ENCODE measurements at places on chromosomes 5 and 9. TPM values are rescaled to one million over a fixed set of nuclear protein-coding genes. Genes with fewer than 3 reads are reported as not detected.

- DNase-seq: no peak
These were observed 8.1 kb upstream of the UBE2D2 start for GRCh38 chr5:139552893-139553575.

- peak; percentile 9 for DNase-seq
These were observed 508.3 kb downstream of the EBF1 start for GRCh38 chr5:158591301-158591863.

DNA sequence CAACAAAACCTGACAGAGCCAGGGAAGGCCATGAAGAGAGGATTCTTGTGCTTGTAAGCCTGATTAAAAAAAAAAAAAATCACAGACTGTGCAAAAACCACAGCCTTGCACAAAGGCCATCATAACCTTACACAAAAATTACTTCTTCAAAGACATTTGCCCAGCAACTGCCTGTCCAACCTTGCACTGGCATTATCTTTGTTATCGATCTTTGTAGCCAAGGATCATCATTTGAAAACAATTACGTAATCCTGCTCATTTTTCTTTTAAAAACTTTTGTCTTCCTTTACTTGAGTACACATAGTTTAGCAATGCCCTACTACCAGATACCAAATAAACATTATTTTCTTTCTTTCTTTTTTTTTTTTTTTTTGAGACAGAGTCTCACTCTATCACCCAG, 125.1 kb downstream of the TEX10 start:
- no peak for DNase-seq

GRCh38 chr5:73938280-73938937, 312.4 kb downstream of the ARHGEF28 start:
- peak; percentile 90 for DNase-seq

GRCh38 chr9:26746357-26747072, 146.1 kb downstream of the CAAP1 start:
- DNase-seq: peak; percentile 54

DNA sequence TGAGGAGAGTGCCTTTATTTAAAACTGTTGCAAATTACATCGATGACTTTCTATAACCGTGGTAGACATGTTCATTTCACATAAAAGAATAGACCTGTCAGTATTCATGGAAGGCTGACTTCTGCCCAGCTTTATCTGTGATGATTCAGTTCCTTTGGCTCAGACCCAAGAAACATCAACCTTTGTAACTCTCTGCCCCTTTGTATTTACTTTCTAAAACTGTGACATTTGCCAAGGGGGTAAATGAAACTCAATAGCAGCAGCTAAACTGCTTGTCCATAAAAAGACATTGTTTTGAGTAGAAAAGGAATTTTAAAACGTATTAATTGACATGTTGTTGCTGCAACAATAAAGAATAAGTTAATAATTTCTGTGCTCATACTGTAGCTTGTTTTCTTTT, 137.8 kb upstream of the ANKH start:
- DNase-seq: peak; percentile 89

DNA sequence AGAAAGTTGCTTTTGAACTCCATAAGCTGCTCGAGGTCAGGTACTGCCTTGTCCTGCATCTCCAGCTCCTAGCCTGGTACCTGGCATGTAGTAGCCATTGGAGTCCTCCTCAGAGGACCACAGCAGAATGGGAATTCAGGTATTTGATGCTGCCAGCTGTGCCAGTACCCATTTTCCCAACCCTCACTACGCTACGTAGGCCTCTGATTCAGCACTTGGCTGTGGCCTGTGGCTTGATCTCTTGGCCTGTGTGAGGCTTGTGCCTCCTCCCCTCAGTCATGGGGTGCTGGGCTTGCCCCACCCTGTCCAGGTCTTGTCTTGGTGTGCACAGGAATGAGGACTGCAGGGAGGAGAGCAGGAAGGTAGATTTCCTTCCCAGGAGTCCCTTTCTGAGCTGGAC, 11.8 kb downstream of the OTULIN start:
- peak; percentile 57 for DNase-seq

GRCh38 chr5:89034588-89034987, 151.6 kb upstream of the MEF2C start:
- DNase-seq: peak; percentile 68

DNA sequence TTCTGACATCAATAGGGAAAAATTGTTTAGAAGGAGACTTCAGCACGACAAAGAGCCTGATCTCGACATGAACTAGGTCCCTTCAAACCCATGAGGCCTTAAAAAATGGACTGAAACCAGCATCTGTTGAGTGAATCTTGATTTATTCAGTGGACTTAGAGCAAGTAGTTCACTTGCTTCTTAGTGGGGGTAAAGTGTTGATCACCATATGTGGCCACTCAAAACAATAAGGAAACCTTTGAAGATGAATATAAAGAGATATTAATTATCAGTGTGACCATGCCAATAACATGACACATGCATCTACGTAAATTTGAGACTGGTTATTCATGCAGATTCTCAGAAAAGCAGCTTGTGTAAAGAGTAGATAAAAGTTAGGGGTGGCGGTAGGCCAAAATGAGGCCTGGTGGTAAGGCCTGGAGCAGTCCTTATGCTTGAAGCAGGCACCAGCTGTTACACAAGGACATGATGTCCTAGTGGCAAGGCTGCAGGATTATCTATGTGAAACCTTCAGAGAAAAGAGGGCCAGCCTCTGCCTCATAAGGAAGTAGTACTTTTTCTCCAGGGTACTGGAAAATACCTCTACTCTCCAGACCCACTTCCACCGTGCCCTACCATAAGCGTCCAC, 61.3 kb downstream of the S1PR3 start:
- no peak for DNase-seq

GRCh38 chr5:178162481-178162880, 8.8 kb upstream of the NHP2 start:
- no peak for DNase-seq

The PCDHGB5 gene
- total RNA-seq: 18.6 TPM

The PCDHAC2 gene
- total RNA-seq: not detected

The ANKRD34B gene
- not detected for total RNA-seq

The MARCHF3 gene
- 7.8 TPM for total RNA-seq

The CDC25C gene
- total RNA-seq: 24.4 TPM
